Activated T-cell treated with anti-CD3 and anti-CD28 coated beads, Interleukin-2, amount 50 U/mL, for 1 hour (primary cell): ENCODE measurements at places on chromosomes 11 and 22.

GRCh38 chr11:1638344-1638743 is 8.8 kb downstream of the KRTAP5-5 start:
- no peak for DNase-seq

DNA sequence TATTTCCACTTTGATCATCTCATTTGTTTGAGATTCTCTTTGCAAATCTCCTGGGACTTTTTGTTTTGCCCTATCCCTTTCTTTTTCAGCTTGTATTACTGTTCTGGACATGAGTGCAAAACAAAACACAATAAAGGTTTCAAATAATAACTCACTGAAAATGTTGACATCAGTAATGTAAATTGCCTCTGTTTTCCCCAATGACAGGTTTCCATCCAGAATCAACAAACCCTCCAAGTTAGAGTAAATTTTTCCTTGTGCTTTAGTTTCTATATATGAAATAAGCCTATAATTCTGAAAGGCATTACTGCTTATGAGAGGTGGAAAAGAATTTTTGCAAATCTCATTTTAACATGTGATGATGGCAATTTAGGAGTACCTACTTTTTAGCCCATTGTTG is 187.0 kb upstream of the ANO3 start:
- no peak for DNase-seq

- DNase-seq: no peak
These were observed 192.6 kb downstream of the HIPK3 start for GRCh38 chr11:33449798-33450197.

DNA sequence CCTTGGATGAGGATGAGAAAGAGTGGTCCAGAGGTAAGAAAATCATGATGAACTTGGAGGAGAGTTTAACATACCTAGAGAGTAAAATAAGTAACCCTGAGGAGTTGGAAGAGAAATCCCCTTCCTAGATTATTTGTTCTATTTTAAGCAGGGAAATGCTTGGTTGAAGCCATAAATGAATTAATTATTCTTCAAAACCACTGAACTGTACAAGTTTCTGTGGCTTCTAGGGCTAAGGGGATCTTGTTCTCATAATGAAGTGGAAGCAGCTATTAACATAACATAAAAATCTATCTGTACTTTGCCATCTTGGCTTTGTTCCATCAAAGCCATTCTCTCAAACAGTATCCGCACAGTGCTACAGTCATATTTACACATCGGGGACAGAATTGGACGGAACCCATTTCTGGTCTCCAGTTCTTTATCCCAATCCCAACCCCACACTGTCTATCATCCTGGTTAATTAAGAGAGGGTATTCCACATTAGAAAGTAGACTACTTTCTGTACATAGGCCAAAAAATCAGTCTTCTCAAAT is 14.5 kb upstream of the ARHGAP42 start:
- no peak for DNase-seq

DNA sequence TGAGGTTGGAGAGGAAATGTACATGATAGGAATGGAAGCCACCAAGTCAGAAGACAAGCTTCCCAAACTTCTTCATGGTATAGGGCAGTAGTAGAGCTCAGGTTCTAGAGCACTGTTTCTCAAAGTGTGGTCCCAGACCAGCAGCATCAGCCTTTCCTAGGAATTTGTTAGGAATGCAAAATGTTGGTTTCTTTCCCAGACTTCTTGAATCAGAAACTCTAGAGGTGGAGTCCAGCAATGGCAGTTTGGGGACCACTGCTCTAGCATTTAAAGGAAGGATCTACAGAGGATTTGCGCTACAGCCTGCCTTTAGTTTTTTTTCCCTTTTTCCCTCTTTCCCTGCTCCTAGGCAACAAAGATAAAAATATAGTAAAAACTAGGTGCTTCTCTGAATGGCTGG is 17.0 kb upstream of the MMP12 start:
- no peak for DNase-seq

- DNase-seq: no peak
These were observed 471.0 kb downstream of the INSC start for GRCh38 chr11:15585602-15586331.

- no peak for DNase-seq
These were observed 6.4 kb upstream of the MFRP start for GRCh38 chr11:119352857-119353260.

DNA sequence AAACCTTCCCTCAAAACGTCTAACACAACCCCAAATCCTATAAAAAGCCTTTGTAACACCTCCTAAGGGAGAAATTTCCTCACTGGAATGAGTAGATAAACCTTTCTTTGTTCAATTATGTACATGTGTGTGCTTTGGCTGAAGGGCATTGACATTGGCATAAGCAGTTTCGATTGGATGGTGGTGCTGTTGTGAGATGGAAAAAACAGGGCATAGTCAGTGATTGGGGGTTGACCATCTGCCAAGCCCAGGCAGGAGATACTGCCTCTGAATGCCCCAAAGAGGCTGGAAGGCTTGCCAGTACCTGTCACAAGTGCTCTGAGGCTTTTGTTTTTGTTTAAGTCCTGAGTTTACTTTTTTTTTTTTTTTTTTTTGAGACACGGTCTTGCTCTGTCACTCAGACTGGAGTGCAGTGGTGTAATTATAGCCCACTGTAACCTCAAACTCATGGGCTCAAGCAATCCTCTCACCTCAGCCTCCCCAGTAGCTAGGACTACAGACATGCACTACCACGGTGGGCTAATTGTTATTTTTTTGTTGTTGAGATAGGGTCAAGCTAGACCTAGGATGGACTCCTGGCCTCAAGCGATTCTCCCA is 1.2 kb upstream of the CCDC117 start:
- no peak for DNase-seq
